ENCODE measurements at places on chromosomes 3 and 15.

GRCh38 chr15:39202641-39203040 is 378.2 kb upstream of the THBS1 start:
- DNase-seq, result no peak

DNA sequence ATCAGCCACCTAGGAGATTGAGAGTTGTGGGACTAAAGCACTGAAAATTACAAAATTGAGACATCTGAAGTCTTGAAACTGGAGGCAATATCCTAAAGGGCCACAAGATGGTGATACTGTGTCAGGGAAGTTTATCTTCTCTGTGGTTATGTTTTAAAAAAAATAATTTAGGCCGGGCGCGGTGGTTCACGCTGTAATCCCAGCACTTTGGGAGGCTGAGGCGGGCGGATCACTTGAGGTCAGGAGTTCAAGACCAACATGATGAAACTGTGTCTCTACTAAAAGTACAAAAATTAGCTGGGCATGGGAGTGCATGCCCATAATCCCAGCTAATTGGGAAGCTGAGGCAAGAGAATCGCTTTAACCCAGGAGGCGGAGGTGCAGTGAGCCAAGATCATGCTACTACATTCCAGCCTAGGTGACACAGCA is 17.9 kb upstream of the NIT2 start:
- peak; percentile 42 for DNase-seq

DNA sequence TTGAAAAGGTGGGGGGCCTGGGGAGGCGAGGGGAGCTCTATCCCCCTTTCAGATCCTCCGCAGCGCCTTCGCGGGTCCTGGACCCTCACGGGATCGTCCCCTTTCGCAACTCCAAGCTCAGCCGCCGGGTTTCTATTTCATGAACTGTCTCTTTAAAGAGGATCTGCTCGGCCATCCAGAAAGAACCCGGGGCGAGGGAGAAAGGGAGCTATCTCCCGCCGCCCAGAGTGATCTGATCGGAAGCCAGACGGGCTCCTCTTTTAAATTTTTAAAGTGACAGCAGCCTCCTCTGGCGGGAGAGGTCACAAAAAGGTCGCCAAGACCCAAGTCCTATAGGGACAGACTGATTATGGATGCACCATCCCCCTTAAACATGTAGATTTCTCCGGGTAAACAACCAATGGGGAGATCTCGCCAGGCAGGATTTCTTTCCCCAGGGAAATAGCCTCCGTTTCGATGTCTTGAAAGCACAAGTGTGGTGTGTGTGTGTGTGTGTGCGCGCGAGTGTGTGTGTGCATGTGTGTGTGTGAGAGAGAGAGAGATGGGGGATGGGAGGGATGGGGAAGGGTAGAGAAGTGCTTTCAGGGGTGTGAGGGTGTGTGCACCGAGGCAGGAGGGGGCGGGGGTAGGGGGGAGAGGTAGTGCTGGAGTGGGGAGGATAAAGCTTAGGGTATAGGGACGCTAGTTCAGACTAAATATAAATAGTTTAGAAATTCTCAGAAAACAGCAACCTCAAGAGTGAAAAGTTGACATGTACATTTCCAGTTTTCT is 516.1 kb downstream of the MECOM start:
- peak; percentile 7 for DNase-seq

GRCh38 chr3:132457286-132457685 is 40.0 kb downstream of the DNAJC13 start:
- DNase-seq, result no peak

- no peak for DNase-seq
These were observed 125.8 kb upstream of the MEF2A start for GRCh38 chr15:99440029-99440428.
